Activated B cell treated with CpG ODN at 0.5 μM for 24 hours (primary cell): ENCODE measurements at places on chromosomes 7 and 10. TPM values are rescaled to one million over a fixed set of nuclear protein-coding genes. Genes with fewer than 3 reads are reported as not detected.

SRGN gene
- total RNA-seq, result 91.4 and 95.5 TPM in 2 replicates

HMX2 gene
- total RNA-seq, result 0.13 TPM in 1 of 2 replicates, not detected in the other

MRPS17 gene
- total RNA-seq, result 16.9 and 20.6 TPM in 2 replicates

NODAL gene
- total RNA-seq, result not detected in 2 replicates

ZNF107 gene
- total RNA-seq, result 40.3 and 50.5 TPM in 2 replicates

HTR5A gene
- total RNA-seq, result not detected in 2 replicates

CALML3 gene
- not detected in 2 replicates for total RNA-seq

GRCh38 chr7:85719981-85720953 lies 533.4 kb upstream of the SEMA3D start:
- DNase-seq, result no peak
- no peak overlapping the region for H3K27ac ChIP-seq
- H3K4me1 ChIP-seq, result no peaks in the 10 kb centered on the region
- no peaks in the 10 kb centered on the region for H3K36me3 ChIP-seq
- H3K27me3 ChIP-seq, result no peaks in the 10 kb centered on the region

DNA sequence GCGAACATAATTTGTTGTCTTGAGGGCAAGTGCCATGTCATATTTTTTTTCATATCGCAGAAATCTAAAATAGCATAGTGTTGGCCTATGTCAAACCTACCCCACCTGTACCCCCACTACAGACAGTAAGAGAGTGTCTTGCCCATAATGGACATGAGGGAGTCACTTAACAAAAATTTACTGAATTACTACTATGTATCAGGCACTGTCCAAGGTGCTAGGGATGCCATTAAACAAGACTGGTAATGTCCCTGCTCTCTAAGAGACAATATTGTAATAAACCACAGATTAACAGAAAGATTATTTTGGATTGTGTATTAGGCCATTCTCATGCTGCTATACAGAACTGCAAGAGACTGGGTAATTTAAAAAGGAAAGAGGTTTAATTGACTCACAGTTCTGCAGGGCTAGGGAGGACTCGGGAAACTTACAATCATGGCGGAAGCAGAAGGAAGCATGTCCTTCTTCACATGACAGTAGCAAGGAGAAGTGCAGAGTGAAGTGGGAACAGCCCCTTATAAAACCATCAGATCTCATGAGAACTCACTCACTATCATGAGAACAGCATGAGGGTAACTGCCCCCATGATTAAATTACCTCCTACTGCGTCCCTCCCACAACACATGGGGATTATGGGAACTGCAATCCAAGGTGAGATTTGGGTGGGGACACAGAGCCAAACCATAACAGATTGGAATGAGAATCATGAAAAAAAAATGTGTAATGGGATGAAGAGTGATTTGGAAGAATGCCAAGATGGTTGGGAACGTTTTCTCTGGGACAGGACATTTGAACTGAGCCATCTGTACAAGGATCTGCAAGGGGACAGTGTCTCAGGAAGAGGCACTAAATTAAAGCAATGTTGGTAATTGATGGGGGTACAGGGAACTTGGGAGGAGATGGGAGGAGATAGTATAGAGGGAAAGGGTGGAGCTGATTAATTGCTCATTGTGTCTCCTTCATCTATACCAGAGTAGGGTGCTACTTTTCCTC lies 108.5 kb downstream of the FAM107B start:
- H3K36me3 ChIP-seq, result no peaks in the 10 kb centered on the region
- no peak overlapping the region for H3K27ac ChIP-seq
- no peaks in the 10 kb centered on the region for H3K27me3 ChIP-seq

DNA sequence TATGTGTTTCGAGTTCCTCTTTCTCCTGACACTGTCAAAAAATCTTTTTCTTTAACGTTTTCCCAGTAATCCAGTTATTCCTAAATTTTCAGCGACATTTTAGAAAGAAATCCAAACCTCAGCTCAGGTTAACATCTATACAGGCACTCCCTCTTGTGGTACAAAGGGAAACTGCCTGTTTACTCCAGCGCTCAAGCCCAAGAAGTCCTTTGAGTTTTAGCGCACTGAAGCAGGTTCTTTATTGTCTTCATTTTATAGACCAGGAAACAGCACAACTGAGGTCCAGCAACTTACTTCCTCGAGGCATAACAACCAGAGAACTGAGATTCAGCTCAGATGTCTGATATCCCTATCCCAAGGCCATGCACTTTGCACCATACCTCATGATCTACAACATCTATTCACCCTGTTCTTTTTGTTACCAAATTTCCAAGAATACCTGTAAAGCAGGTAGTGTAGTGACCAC lies 287.2 kb upstream of the MKLN1 start:
- DNase-seq, result no peak
- peak overlapping the region; percentile 60 for H3K4me3 ChIP-seq
- peak overlapping the region; percentile 81 for H3K27ac ChIP-seq
- peaks cover 35% of the 10 kb centered on the region for H3K36me3 ChIP-seq

- no peaks in the 10 kb centered on the region for H3K4me1 ChIP-seq
- H3K27me3 ChIP-seq, result peaks cover 3% of the 10 kb centered on the region
- no peaks in the 10 kb centered on the region for H3K36me3 ChIP-seq
- H3K4me3 ChIP-seq, result no peak overlapping the region
- no peak for DNase-seq
Measured at GRCh38 chr7:24152877-24153472, 131.0 kb upstream of the NPY start.

DNA sequence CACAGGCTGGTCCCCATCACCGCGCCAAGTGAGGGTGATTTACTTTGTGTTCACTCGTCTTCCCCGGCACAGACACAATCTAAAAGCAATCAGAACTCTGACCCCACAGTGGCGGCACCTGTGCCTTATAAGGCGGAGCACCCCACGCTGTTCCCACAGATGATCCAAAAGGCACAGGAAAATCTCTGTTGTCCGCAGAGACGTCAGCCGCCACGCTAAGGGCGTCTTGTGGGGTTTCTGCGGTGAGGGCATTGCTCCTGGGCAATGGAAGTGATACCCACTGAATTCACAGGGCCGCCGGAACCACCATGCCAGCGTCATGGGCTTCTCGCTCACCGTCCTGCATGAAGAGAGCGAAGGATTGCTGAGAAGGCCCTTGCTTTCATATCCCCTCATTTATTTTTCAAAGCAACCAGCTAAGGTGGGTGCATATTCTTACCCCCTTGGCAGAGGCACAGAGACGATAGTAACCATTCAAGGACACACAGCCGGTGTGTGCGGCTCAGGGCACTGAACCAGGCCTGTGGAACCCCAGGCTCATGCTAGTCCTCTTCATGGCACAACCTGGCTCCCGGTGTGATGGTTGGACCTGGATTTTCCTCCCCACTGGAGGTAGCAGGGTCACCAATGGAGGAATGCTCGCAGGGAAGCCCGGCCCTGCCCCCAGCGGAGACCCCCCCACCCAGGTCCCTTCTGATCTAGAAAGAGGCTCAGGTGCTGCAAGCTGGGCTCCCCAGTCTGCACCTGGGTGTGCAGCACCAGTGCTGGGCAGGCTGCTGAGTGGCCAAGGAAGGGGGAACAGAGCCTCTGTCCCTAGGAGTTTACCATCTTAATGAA lies 279.0 kb downstream of the TCERG1L start:
- H3K4me1 ChIP-seq, result no peaks in the 10 kb centered on the region
- no peak overlapping the region for H3K4me3 ChIP-seq
- H3K27ac ChIP-seq, result no peak overlapping the region
- H3K27me3 ChIP-seq, result no peaks in the 10 kb centered on the region
- no peak for DNase-seq

GRCh38 chr7:25895792-25896171 lies 256.2 kb upstream of the NFE2L3 start:
- peaks cover 39% of the 10 kb centered on the region for H3K27me3 ChIP-seq
- no peaks in the 10 kb centered on the region for H3K36me3 ChIP-seq
- DNase-seq, result no peak

DNA sequence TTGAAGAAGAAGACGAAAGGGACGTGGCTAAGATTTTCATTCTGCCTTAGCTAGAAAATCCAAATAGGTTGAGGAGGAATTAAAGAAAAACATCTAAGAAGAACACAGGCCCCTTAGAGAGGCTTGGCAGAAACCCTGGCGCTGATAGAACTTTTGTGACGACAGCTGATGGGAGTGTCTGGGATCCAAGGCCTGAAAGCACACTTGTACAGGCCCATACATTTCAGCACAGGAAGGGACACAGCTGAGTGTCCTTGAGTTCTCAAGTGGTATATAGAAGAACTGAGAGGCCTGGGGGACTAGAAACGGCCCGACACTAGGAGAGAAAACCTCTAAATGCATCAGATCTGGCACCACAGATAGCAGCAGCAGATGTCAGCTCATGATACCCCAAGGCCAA lies 39.5 kb downstream of the PRPS1L1 start:
- no peak overlapping the region for H3K27ac ChIP-seq
- no peak for DNase-seq
- peaks cover 7% of the 10 kb centered on the region for H3K4me1 ChIP-seq
- peaks cover 2% of the 10 kb centered on the region for H3K27me3 ChIP-seq

- no peak overlapping the region for H3K27ac ChIP-seq
- DNase-seq, result no peak
- H3K27me3 ChIP-seq, result peaks cover 56% of the 10 kb centered on the region
- peaks cover 8% of the 10 kb centered on the region for H3K4me1 ChIP-seq
Measured at GRCh38 chr10:71395621-71396020, 1.1 kb upstream of the CDH23 start.

DNA sequence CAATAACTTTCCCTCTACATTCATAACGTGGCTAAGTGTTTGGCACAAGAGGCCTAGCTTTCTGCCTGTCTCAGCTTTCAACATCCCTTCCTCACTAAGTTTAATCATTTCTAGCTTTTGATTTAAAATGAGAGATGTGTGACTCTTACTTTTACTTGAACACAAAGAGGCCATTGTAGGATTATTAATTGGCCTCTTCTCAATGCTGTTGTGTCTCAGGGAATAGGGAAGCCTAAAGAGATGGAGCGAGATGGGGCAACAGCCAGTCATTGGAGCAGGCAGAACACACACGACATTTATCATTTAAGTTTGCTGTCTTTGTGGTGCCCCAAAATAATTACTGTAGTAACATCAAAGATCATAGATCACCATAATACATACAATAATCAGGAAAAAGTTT lies 167.1 kb upstream of the TRIM24 start:
- DNase-seq, result no peak
- H3K36me3 ChIP-seq, result no peaks in the 10 kb centered on the region
- H3K27ac ChIP-seq, result no peak overlapping the region
- H3K27me3 ChIP-seq, result no peaks in the 10 kb centered on the region
- peaks cover 13% of the 10 kb centered on the region for H3K4me1 ChIP-seq
- no peak overlapping the region for H3K4me3 ChIP-seq

DNA sequence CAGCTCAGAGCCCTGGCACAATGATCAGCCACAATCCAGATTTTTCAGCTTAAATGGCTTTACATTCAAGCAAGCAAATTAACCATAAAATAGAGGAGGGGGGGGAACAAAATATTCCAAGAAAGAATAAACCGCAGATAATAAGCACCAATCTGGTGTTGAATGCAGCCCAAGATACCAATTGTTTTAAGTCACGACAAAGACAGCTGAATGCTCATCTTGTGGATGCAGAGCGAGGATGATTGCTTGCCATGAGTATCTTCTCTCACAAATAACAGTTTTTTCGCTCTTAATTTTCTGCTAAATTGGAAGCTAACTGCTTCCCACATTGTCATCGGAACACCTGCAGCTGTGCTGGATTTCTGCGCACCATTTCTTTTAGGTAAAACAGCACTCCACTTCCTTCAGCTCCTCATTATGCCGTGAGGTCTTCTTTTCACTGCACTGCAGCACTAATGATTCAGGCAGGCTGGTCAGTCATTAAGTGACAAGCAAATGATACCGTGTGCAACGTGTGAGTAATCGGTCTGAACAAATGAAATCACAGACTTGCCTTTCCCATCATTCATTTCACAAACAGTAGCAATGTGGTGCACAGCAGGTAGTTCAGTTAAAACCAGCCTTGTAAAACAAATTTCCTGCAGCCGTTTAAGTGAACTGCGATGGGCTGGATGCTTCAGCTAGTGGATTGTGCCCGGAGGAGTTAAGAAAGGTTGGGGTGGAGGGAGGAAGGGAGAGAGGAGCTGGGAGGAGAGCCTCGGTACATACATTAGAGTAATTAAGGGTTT lies 106.4 kb upstream of the CDCA7L start:
- H3K27ac ChIP-seq, result no peak overlapping the region
- H3K4me3 ChIP-seq, result no peak overlapping the region
- no peak for DNase-seq
- H3K4me1 ChIP-seq, result no peaks in the 10 kb centered on the region

- DNase-seq, result no peak
- no peaks in the 10 kb centered on the region for H3K4me1 ChIP-seq
- H3K4me3 ChIP-seq, result no peak overlapping the region
- no peaks in the 10 kb centered on the region for H3K27me3 ChIP-seq
- H3K27ac ChIP-seq, result no peak overlapping the region
Measured at GRCh38 chr10:3684891-3685290, 100.1 kb downstream of the KLF6 start.

- DNase-seq, result no peak
- no peaks in the 10 kb centered on the region for H3K36me3 ChIP-seq
- no peaks in the 10 kb centered on the region for H3K4me1 ChIP-seq
- no peak overlapping the region for H3K27ac ChIP-seq
- H3K4me3 ChIP-seq, result no peak overlapping the region
- no peaks in the 10 kb centered on the region for H3K27me3 ChIP-seq
Measured at GRCh38 chr7:113698556-113699220, 220.1 kb downstream of the PPP1R3A start.

DNA sequence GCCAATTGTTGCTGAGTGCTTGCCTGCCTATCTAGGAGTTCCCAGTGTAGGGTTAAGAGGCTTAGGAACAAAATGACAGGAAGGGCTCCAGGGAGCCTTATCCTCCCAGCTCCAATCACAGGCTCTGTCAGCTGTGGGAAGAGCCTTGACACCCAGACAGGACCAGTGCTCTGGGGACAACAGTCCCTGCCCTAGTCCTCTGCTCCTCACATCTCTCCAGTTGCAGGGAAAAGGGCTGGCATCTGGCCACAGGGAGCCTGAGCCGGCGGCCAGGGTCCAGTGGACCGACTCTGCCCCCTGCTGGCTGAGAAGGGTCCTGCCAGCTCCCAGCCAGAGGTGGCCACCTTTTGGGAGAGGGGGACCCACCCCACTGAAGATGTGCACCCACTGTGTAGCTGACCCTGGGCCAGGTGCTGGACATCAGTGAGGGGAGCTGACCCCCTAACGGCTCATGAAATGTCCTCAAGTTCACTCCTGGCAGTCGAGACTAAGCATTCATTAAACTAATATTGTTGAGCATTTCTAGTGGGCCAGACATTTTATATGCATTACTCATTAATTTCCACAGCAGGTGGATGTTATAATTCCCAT lies 17.6 kb downstream of the DNAJB12 start:
- DNase-seq, result peak; percentile 72
- peaks cover 62% of the 10 kb centered on the region for H3K4me1 ChIP-seq
- H3K36me3 ChIP-seq, result peaks cover 44% of the 10 kb centered on the region
- no peak overlapping the region for H3K27ac ChIP-seq
- H3K4me3 ChIP-seq, result no peak overlapping the region

DNA sequence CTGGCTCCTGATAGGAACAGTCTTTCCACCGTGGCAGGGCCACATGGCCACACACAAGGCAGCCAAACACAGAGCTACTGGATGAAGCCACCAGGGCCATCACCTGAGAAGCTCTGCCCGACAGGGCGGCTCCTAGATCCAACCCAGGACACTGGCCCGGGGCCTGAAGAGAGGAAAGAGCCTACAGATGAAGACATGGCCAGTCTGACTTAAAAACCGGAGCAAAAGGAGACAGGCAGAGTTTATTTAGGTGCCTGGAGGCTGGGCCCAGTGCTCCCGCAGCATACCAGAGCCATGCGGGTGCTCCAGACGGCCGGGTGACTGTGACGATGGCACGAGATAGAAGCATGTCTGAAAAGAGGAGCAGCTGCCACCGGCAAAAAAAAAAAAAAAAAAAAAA lies 3.9 kb downstream of the TECPR1 start:
- no peak overlapping the region for H3K27ac ChIP-seq
- DNase-seq, result no peak
- H3K36me3 ChIP-seq, result peaks cover 22% of the 10 kb centered on the region

- H3K4me1 ChIP-seq, result peaks cover 4% of the 10 kb centered on the region
- peaks cover 2% of the 10 kb centered on the region for H3K27me3 ChIP-seq
- peak; percentile 84 for DNase-seq
- H3K27ac ChIP-seq, result peak overlapping the region; percentile 46
- peak overlapping the region; percentile 64 for H3K4me3 ChIP-seq
Measured at GRCh38 chr10:73940634-73941221, 29.8 kb downstream of the PLAU start.
